ENCODE measurements at places on chromosomes 3 and 15.

GRCh38 chr15:62119227-62119864, 45.7 kb downstream of the C2CD4B start:
- DNase-seq = no peak

DNA sequence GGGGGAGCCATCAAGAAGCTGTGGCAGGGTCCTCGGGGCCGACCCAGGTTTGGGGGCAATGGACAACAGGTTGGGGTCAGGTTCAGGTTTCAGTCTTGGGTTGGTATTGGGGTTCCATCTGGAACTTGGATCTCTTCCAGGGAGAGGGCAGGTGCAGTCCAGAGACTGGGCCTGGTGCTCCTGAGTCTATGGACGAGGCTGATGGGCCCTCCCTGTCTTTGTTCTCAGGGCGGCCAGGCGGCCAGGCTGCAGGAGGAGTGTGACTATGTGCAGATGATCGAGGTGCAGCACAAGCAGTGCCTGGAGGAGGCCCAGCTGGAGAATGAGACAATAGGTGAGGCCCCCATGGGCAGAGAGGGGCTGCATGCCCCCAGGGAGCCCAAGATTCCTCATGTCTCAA, 11.1 kb downstream of the VIPR1 start:
- DNase-seq = no peak

DNA sequence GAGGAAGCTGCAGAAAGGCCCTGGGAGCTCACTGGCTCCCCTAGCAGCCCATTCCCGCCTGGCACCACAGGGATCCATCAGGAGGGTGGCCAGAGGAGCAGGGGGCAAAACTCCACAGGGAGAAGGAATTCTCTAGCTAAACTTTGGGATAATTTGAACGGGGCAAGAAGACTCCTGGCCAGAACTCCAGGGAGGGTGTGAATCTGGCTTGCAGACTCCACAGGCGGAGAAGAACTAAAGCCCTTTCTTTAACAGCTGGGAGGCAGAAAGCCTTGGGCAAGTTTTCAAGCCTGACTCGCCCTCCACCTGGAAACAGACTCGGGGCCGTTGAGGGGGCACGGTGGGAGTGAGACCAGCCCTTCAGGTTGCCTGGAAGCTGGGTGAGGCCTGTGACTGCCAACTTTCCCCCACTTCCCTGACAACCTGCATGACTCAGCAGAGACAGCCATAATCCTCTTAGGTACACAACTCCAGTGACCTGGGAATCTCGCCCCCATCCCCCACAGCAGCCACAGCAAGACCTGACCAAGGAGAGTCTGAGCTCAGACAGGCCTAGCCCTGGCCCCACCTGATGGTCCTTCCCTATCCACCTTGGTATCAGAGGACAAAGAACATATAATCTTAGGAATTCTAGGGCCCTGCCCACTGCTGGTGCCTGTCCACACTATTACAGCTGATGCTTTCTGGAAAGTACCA, 28.6 kb downstream of the SLC27A2 start:
- DNase-seq = no peak

GRCh38 chr15:71679223-71679792, 131.0 kb upstream of the NR2E3 start:
- no peak for DNase-seq

DNA sequence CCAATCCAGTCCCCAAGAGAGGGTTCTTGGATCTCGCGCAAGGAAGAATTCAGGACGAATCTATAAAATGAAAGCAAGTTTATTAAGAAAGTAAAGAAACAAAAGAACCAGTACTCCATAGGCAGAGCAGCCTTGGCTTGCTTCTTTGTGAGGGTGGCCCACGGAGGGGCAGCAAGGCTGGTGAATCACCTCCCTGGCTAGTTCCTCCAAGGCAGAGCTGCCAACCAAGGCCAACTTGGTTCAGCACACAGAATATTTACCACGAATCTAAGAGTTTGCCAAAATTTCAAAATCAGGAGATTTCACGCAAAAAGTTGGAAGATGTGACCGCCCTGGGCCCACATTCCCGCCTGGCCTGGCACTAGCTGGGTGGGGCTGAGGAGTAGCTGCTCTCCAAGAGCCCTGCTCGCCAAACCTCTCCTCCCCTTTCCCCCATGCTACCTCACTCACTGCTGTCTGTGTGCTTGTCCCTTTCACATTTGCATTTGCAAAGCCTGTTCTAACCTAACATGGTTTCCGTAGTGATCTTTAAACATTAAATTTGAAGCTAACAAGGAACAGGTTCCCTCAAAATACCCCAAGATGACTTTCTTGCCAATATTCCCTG, 26.2 kb upstream of the DCUN1D1 start:
- no peak for DNase-seq

DNA sequence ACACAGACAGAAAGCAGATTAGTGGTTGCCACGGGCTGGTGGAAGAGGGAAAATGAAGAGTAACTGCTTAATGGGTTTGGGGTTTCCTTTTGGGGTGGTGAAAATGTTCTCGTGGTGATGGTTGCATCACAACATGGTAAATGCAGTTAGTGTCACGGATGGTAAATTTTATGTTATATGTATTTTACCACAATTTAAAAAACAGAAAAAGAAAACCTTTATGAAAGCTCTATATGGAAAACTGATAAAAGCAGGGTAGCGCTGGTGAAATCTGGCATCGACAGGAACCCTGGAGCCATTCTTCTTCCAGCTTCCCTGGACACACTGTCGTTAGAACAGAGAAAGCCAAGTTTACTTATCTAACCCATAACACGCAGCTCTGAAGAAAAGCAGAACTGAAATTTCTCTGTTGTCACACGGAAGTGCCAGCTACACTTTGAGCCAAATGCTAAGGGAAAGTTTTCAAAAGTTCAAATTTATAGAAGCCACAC, 287.7 kb upstream of the NR2F2 start:
- no peak for DNase-seq

GRCh38 chr3:127831723-127832172, 9.4 kb upstream of the MGLL start:
- peak; percentile 33 for DNase-seq

DNA sequence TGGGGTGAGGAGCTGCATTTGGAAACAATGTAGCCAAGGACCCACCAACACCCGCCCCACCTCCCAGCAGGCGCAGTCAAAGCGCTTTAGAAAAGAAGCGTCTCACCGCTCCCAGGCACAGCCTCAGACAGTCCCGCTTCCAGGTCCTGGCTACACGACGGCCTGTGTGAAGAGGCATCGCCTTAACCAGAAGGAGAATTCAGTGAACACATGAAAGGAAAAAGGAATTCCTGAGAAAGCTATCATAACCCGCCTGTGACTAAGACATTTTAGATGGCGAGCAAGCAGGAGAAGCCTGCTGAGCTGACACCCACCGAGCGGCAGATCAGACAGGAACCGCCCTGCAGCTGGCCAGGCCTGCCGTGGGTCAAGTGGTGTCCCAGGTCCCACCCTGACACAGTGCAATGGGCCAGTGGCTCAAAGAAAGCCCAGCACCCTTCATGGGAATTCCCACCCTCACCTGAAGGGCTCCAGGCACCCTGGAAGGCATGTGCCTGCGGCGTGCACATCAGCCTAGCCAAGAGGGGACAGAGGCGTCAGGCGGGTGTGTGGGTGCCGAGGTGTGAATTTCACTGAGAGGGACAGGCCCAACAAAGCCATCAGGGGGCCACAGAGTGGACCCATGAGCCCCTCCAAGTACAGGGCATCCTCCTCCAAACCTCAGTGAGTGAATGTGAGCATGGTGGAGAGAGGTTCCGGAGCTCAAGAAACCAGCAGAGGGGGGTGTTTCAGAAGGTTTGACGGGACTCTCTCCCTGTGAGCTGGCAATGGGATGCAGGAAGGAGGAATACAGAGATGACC, 144.8 kb downstream of the NSMCE3 start:
- peak; percentile 0 for DNase-seq

GRCh38 chr3:158790901-158791589, 10.8 kb upstream of the MFSD1 start:
- no peak for DNase-seq

DNA sequence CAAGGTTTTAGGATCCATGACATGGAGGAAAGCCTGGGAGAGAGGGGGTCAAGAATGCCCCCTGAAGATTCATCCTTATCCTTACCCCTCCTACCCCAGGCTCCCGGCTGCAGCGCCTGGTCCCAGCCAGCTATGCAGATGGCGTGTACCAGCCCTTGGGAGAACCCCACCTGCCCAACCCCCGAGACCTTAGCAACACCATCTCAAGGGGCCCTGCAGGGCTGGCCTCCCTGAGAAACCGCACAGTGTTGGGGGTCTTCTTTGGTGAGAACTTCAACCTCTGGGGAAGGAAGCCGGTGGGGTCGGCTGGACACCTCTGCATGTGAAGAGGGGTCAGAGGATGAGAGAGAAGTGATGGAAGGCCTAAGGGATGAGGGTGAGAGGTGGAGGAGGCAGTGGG, 4.3 kb downstream of the DUOX1 start:
- DNase-seq = no peak
